ENCODE measurements at places on chromosomes 4 and X. TPM values are rescaled to one million over a fixed set of nuclear protein-coding genes. Genes with fewer than 3 reads are reported as not detected.

Gene SPRY1
- 37.0 TPM for total RNA-seq

Gene KCND1
- total RNA-seq, result 0.68 TPM

Gene FHL1
- 1,876 TPM for total RNA-seq

Gene FAM53A
- total RNA-seq, result 0.49 TPM

Gene HSD17B13
- 0.22 TPM for total RNA-seq

Gene AREG
- 1.4 TPM for total RNA-seq

Gene S100P
- not detected for total RNA-seq

Gene CXCR3
- total RNA-seq, result 0.32 TPM

Gene BEX5
- 0.68 TPM for total RNA-seq

Gene COX7B2
- not detected for total RNA-seq

Gene SLC10A6
- total RNA-seq, result 0.35 TPM

Gene PHEX
- total RNA-seq, result 0.08 TPM

Gene ADAM29
- total RNA-seq, result not detected

Gene ADH1A
- 0.84 TPM for total RNA-seq

Gene CETN2
- total RNA-seq, result 25.1 TPM

Gene FAM9B
- not detected for total RNA-seq

Gene NAA11
- total RNA-seq, result not detected

Gene C4orf46
- total RNA-seq, result 3.7 TPM

Gene SLC4A4
- 20.3 TPM for total RNA-seq

Gene SHISA3
- total RNA-seq, result 5.5 TPM

Gene ADGRL3
- 3.7 TPM for total RNA-seq

Gene TCEAL4
- 64.3 TPM for total RNA-seq

Gene GLRA2
- total RNA-seq, result not detected

Gene EXOSC9
- 10.2 TPM for total RNA-seq
